ENCODE measurements at places on chromosomes 1 and 21.

DNA sequence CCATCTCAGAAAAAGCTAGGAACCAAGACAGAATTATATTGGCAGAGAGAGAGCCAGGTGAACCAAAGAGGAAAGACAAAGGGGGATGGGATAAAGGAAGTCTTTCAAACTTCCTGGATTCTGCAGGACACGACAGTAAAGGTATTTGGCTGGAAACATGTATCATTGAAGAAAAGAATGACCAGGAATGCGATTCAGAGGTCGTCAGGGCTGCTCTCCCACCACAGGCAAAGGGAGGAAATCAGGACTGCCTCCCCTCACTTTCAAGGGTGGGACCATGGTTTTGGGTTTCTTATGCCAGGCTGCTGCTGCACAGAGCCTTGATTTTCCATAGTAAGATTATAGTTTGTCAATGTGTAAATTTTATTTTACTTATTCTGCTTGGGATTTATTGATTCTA lies 848.8 kb downstream of the BRINP3 start:
- no peak for DNase-seq

DNA sequence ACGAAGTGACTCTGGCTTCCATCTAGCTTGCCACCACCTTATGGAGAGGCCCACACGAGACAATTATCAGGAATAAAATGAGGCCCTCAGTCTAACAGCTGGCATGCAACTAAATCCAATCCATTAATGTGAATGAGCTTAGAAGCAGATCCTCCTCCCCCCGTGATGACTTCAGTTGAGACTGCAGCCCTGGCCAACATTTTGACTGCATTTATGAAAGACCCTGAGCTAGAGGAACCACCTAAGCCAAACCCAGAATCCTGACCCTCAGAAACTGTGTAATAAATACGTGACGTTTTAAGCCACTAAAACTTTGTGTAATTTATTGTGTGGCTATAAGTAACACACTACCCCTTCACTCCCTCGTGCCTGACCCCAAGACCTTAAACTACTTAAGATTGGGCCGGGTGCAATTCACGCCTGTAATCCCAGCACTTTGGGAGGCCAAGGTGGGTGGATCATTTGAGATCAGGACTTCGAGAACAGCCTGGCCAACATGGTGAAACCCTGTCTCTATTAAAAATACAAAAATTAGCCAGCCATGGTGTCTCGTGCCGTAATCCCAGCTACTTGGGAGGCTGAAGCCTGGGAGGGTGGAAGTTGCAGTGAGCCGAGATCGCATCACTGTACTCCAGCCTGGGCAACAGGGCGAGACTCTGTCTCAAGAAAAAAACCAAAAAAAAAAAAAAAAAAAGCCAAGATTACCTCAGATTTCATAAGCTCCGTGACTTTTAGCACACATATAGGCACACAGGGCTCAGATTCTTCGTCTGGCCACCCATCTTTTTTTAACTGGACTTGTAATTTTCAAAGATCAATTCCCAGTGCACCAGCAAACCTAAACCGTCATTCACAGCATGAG lies 72.5 kb downstream of the ENAH start:
- no peak for DNase-seq

GRCh38 chr1:233081735-233082134 lies 131.3 kb downstream of the NTPCR start:
- DNase-seq = no peak

GRCh38 chr1:72442262-72442661 lies 159.9 kb upstream of the NEGR1 start:
- no peak for DNase-seq

GRCh38 chr1:113780374-113781146 lies 21.3 kb upstream of the PHTF1 start:
- DNase-seq = no peak

GRCh38 chr1:206678490-206678889 lies 6.2 kb upstream of the MAPKAPK2 start:
- no peak for DNase-seq

- DNase-seq = no peak
Observed at GRCh38 chr21:26881504-26882228, 36.5 kb upstream of the ADAMTS1 start.

DNA sequence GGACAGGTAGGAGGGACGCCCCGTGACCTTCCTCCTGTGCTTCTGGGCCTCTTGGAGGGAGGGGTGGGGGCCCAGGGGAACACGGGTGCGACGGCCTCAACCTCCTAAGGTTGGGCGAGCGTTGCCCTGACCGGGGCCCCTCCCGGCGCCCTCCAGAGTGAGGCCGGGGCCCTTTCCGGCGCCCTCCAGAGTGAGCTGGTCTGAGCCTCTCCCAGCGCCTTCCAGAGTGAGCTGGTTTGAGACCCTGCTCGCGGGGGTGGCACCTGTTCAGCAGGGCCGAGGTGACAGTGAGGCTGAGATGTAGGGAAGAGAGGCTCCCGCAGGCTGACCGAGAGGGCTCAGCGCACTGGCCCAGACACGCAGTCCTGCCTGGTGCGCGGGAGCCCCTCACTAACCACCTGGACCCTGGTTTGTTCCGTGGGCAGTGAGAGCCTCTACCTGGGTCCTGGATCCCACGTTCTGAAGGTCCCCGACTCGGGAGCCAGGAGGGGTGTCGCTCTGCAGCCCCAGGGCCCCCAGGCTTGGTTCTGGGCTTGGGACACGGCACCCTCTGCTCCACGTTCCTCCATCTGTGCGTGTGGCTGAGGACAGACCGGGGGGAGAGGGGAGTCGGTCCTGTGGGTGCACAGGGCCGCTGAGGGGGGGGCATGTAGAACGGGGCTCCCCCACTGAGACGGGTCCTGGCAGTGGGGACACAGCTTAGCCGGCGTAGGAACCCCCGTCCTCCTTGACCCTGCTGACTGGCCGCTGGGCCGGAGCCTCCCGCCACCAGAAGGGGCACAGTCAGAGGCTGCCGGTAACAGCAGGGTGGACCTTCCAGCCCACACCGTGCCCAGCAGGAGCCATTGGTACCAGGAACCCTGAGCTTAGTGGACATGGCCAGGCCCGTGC lies 1.4 kb downstream of the COL6A1 start:
- DNase-seq = no peak

DNA sequence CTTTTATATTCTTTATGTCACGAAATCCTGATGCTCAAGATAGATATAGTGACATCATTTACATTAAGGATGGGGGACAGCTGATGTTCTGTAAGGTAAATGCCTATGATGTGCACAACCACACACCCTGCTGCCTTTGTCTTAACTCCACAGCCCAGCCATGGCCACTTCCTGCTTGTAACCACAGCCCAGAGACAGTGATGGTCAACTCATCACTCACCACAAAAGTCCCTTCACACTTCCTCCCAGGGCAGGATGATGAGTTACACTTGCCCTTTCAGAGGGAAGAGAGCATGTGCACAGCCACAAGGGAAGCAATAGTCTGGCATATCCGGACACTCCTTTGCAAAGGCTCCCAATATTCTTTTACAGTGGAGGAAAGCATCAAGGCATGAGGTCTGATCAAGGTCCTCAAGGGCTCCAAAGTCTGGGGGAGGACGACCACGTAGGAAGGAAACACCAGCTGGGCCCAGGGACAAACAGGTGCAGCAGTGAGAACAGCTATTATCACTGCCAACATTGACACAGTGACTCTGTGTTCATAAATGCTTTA lies 53.8 kb downstream of the PLPP3 start:
- peak; percentile 70 for DNase-seq

DNA sequence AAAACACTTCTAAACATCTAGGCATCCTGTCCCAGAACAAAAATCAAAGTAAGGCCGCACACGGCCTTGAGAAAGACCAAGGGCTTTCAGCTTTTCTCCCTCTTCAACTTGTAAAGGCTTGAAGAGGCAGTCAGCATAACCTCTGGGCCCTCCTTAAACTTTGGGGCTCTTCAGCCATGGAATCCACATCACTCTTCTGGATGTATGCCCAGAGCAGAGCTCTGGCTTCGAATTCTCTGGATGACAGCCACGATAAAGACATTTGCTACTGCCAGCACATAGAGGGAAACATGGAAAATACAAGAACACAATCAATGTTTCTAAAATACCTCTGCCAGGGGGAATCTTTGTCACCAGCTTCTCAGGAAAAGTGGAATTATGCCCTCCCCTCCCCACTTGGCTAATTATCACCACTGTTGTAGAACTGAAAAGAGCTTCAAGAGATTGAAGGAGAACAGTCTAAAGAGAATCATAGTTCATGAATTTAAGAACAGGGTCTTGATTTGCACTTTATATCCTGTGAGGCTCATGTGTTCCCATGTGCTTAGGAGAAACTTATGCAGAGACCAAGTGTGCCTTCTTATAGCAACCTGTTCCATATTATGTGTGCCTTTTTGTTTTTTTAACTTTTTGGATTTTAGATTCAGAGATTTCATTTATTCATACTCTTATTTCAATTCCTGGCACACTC lies 39.0 kb upstream of the DPT start:
- DNase-seq = no peak

- no peak for DNase-seq
Observed at GRCh38 chr1:216900116-216900620, 176.9 kb upstream of the ESRRG start.

GRCh38 chr1:220594356-220594755 lies 66.4 kb downstream of the MARK1 start:
- DNase-seq = no peak

DNA sequence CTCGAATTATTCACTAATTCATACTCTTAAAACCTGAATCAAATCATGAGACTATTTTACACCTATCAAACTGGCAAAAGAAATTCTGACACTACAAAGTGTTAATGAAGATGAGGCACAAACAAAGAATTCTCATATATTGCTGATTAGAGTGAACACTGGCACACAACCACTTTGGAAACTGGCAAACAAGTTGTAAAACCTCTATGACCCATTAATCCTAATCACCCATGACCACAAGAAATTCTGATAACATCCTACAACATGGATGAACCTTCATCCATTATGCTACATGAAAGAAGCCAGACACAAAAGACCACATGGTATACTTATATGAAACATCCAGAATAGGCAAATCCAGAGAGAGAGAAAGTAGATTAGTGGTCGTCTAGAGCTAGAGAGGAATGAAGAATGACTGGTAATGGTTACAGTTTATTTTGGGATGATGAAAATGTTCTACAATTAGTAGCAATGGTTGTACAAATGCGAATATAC lies 8.5 kb downstream of the GPBP1L1 start:
- DNase-seq = no peak

GRCh38 chr1:158945061-158945460 lies 13.7 kb downstream of the PYHIN1 start:
- no peak for DNase-seq

DNA sequence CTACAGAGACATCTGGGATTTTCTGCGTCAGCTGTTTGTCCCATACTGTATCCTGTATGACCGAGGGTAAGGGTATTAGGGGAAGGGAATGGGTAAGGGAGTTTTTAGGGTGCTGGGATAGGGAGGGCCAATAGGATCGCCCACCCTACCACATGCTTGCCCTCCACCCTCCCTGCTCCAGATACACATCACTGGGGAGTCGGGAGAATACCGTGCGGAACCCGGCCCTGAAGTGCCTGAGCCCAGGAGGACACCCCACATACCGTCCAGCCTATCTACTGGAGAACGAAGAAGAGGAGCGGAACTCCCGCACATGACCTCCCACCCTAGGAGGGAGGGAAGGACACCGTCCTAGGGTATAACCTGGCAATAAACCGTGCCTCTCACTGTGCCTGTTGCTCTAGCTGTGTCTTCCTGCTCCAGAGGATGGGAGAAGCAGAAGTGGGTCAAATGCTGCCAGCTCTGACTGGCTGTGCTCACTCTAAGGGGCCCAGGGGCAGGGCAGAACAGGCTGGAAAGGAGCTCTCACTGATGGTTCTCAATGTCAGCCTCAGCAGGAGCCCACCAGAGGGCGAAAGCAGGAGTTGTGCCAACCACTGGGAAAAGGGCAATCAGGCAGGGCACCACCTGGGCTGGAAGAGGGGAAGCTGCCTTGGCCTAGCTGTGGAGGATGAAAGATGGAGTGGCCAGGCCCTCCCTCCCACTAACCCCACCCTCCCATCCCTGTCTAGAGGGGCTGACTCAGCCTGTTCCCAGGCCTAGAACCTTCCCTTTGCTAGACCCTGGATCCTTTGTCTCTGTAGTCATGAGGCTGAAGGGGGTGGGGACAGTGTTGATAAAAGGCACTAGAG lies 440 bp upstream of the LENEP start:
- DNase-seq = no peak

DNA sequence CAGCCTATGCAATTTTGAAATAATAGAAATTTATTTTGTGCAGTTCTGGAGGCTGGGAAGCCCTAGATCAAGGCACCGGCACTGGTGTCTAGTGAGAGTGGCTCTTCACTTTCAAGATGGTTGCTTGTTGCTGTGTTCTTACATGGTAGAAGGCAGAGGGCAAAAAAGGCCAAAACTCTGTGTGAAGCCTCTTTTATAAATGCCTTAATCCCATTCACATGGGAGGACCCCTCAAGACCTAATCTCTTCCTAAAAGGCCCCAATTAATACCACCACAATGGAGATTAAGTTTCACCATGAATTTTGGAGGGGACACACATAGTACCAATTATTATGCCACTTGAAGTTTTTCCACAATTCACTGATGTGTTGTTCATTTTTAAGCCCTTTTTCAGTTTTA lies 21.0 kb downstream of the PRKAB2 start:
- DNase-seq = no peak

DNA sequence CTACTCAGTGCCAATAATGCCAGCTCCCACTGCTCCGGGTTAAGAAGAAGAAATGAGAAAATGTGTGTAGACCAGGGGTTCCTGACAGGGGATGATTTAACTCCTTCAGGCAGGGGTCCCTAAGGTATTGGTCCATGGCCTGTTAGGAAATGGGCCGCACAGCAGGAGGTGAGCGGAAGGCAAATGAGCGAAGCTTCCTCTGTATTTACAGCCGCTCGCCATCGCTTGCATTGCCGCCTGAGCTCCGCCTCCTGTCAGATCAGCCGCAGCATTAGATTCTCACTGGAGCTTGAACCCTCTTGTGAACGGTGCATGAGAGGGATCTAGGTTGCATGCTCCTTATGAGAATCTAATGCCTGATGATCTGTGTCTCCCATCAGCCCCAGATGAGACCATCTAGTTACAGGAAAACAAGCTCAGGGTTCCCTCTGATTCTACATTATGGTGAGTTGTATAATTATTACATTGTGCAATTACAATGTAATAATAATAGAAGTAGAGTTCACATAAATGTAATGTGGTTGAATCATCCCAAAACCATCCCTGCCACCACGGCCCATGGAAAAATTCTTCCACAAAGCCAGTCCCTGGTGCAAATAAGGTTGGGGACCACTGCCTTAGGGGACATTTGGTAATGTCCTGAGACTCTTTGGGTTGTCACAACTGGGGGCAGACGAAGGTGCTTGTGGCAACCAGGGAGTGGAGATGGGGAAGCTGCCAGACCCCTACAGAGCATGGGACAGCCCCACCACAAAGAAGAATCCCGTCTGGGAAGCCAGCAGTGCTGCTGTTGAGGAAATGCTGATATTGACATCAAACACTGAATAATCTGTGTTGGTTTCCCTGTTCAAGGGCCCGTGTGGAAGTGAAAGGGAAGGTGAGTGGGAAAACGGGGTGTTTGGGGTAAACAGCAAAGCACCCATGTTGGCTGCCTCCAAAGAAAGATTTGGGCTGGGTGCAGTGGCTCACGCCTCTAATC lies 60.8 kb downstream of the DHRS3 start:
- DNase-seq = no peak

GRCh38 chr1:20739225-20739624 lies 6.7 kb upstream of the SH2D5 start:
- DNase-seq = no peak

Measured in GM12864 (cell line).